ENCODE measurements at places on chromosomes 12 and 14.

- DNase-seq = no peak
Observed at GRCh38 chr14:105830171-105830570, 303.8 kb downstream of the TMEM121 start.

GRCh38 chr12:132617822-132618682 is 524 bp upstream of the P2RX2 start:
- DNase-seq = no peak

- DNase-seq = no peak
Observed at GRCh38 chr12:24798335-24798734, 150.6 kb downstream of the BCAT1 start.

- no peak for DNase-seq
Observed at GRCh38 chr14:69175130-69175529, 16.2 kb upstream of the EXD2 start.

GRCh38 chr12:46934374-46935111 is 108.7 kb upstream of the SLC38A4 start:
- no peak for DNase-seq

DNA sequence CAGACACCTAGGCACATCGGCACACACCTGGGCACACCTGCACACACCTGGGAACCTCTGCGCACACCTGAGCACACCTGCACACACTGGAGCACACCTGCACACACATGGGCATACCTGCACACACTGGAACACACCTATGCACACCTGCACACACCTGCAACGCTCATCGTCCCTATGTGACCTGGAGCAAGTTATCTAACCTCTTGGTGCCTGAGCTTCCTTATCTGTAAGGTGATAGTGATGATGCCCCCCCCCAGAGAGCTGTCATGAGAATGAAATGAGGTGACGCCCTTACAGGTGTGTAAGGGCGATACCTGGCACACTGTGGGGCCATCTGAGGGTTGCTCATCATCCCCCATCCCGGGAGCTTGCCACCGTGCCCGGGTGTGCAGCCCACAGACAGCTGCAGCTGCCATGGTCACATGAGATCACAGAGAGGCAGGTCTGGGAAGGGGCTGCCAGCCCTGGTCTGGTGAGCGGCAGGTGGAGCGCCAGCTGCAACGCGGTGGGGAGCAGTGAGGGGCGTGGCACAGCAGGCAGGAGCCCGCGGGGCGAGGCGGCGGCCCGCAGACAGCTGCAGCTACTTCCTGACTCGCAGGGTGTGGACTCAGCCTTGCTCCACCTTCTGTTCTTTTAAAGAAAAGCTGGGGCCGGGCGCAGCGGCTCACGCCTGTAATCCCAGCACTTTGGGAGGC is 59.9 kb upstream of the FBRSL1 start:
- no peak for DNase-seq
